ENCODE measurements at places on chromosomes 4 and X. TPM values are rescaled to one million over a fixed set of nuclear protein-coding genes. Genes with fewer than 3 reads are reported as not detected.

- H3K27me3 ChIP-seq: peaks cover 44% of the 10 kb centered on the region
- H3K4me3 ChIP-seq: no peak overlapping the region
These were observed 63.5 kb downstream of the EVC start for GRCh38 chr4:5774416-5775036.

- H3K36me3 ChIP-seq: no peaks in the 10 kb centered on the region
- no peaks in the 10 kb centered on the region for H3K27me3 ChIP-seq
- DNase-seq: no peak
- no peak overlapping the region for H3K4me3 ChIP-seq
- no peak overlapping the region for H3K27ac ChIP-seq
These were observed 905.1 kb upstream of the SLIT2 start for GRCh38 chr4:19346636-19347035.

DNA sequence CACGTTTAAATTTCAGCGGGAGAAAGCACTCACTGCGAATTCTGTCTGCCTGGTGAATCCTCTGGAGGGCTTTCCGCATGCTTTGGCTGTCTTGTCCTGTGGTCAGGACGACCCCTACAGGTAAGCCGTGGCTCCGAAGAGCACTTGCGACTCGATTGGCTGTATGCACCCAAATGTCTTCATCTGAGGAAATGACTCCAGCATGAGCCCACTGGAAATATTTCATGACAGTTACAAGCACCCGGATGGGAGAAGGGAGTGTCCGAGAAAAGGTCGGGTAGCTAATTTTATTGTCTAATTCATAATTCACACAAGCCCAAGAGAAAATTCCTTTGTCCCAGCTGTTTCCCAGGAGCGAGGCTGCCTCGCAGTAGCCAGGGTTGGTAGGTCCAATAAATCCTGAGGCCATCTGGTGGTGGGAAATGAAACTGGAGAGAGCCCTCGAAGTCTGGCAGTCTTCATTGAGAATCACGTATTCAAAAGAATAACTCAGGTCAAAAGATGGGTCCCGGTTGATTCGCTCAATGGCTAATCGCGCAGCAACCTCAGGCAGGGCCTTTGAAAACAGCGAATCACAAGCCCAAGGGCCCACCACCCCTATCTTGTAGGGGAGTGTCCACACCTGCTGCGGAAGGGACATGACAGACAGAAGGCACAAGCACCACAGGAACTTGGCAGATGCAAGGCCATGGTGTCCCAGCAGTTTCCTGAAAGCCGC is 6.6 kb downstream of the GUCY2F start:
- H3K27ac ChIP-seq: no peak overlapping the region
- H3K4me1 ChIP-seq: no peaks in the 10 kb centered on the region
- no peak overlapping the region for H3K4me3 ChIP-seq
- no peaks in the 10 kb centered on the region for H3K27me3 ChIP-seq
- no peaks in the 10 kb centered on the region for H3K36me3 ChIP-seq
- peak; percentile 93 for DNase-seq

DNA sequence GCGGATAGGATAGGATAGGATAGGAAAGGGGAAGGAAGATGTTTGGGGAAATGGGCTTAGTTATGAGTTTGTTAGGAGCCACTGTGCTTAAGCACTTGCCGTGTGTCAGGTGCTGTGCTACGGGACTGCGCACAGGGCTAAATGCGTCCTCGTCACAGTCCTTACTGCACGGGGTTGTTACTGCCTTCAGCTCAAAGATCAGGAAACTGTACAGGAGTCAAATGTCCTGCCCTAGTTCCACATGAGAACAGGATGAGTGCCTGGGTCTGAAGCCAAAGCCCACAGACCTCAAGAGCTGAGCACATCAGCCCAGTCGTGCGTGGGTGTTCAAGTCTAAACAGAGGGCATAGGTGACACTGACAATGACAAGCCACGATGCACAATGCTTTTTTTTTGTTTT is 15.0 kb downstream of the ACSL1 start:
- no peaks in the 10 kb centered on the region for H3K36me3 ChIP-seq
- H3K4me3 ChIP-seq: no peak overlapping the region
- H3K27ac ChIP-seq: no peak overlapping the region
- no peak for DNase-seq

LRAT gene
- total RNA-seq: 20.6 TPM

- peak; percentile 92 for DNase-seq
- peaks cover 14% of the 10 kb centered on the region for H3K4me1 ChIP-seq
- no peaks in the 10 kb centered on the region for H3K36me3 ChIP-seq
These were observed 18.6 kb upstream of the ADRA2C start for GRCh38 chr4:3747581-3747904.
